Chondrocyte (in vitro differentiated cells): ENCODE measurements at places on chromosomes 12 and 14.

GRCh38 chr14:73007835-73008234, 19.1 kb downstream of the ZFYVE1 start:
- no peak for DNase-seq

DNA sequence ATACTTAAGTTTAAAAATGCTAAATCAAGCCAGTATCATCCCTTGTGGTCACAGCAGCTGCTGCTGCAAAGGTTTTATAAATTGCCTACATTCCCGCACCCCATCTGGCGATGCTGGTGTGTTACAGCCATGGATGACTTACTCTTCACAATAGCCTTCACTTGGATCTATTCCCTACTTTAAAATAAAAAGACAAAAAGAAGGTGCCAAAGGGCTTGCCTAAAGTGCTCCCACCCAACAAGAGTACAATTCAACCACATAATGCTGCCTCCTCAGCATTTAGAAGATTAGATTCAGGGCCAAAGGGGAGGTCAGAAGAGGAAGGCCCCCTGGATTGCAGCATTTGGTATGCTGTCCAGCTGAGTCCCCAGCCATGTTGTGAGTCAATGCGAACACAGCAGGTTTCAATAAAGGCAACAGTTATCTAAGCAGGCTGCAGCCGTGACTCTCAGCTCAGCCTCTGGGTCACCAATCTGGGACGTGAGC, 176.1 kb downstream of the DAD1 start:
- DNase-seq, result no peak

GRCh38 chr14:74988993-74989392, 13.7 kb upstream of the EIF2B2 start:
- no peak for DNase-seq

GRCh38 chr14:91503000-91503504, 7.1 kb downstream of the PPP4R3A start:
- DNase-seq, result no peak

GRCh38 chr14:59576332-59577294, at the start of gene CCDC175:
Gene CCDC175 (minus strand): TSS chr14:59576812. CDS start chr14:59576775, 37 bp downstream.
- peak; percentile 80 for DNase-seq

DNA sequence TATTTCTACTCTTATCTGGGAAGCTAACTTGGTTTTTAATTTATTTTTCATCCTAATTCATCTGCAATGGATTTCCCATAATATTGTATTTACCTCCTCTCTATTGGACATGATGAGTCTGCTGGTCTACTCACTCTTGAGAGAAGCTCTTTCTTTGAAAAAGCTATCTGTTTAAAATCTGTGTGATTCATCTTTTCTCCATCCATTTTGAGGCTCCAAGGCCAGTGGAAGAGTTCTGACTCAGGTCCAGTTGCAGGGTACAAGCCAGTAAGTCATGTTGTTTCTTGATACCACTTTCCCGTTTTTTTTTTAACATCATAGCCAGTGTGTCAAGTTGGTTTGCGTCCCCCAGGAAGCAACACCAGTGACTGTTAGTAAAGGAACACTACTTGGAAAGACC, 160.3 kb upstream of the BMP4 start:
- DNase-seq, result no peak

DNA sequence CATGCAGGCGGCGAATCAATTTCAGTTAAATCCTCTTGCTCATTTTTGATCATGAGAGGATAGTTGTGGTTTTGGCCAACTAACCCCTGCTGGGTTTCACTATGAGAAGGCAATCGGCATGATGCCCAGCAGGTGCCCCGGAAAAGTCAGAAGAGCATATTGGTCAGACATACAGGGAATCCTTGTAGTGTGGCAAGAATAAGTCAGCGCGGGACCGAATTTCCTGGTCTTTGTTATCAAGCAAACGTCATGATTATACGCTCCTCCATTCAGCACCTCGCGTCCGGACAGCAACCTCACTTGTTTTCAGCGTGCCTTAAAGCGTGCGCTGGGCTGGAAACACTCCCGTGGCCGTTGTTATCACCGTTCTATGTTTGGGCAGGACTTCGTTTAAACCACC, 1.8 kb downstream of the TBC1D30 start:
- no peak for DNase-seq

DNA sequence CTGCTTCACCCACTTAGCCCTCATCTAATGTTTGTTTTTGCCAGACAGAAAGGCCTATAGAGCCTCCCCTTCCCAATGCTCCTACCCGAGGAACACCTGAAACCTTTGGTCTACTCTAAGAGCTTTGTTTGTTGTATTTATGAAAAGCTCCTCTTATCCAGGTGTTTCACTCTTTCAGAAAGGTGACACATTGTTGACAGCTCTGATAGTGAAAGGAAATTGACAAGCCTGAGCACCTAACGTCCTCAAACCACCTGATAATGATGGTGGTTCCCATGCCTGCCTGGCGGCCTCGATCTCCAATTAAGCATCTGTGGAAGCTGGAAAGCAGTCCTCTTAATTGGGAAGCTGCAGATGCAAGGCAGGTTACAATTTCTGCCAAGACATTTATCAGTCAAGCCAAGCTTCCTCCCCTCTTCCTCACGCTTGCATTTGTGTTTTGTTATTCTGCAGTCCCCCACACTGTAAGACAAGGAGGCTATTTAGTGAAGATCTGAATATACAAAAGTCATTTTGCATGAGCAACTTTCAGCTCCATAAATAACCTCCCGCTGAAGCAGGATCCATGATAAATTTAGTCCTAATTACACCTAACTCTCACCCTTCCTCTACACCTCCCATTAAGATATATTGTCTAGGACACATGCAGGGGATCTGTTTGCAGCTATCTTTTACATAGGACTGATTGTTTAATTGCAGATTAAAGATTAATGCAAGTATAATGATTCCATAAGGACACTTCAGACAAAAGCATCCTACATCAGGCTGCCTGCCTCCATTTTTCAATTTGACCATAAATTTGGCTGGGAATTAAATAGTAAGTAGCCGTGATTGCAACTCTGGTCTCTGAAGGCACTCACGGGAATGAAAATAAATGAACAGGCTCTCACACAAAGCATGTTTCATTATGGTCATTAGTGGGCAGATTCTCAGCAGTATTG, 288.6 kb downstream of the PDZRN4 start:
- no peak for DNase-seq

DNA sequence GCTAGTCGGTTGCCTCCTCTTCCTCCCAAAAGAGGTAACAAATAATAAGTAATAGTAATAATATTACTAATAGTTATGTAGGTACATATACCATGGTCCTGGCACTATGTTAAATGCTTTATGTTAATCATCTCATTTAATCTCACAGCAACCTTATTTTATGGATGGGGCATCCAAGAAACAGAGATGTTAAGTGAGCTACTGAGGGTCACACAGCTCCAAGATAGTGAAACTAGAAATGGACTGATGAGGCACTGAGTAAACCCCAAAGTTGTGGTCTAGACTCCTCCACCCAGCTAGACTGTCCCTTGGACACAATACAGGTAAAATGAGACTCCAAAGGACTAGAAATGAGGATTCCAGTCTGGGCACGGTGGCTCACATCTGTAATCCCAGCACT, 15.1 kb downstream of the ZFHX2 start:
- DNase-seq, result no peak

DNA sequence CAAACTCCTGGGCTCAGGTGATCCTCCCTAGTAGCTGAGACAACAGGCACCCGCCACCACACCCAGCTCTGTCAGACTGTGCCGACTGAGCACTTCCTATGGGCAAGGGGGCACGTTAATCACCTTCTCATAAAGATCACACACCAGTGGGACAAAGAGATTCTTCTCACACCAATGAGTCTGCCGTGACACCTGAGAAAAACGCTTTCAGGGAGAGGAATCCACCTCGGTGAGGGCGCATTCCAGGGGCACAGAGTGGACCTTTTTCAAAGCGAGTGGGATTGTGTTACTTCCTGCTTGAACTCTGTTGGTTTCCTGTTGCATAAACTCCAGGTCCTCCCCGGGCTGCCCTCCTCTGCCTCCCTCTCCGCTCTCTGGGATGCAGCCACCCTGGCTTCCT, 17.5 kb upstream of the SCARB1 start:
- no peak for DNase-seq

DNA sequence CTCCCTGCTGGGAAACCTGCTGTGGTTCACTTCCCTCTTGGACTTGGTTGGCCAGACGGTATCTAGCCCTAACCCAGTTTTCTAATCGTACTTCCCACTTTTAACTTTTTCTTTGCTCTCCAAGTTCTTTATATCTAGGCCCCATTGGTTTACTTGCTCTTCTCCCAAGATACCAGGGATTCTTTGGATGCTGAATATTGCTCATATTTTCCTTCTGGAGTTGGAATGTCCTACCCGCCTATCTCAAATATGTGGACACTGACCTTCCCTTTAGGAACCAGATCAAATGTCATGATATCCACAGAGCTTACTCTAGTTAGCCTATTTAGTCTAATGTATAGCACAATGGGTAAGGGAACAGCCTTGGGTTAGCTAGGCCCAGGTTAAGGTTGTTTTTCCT, 228.6 kb downstream of the DACT1 start:
- DNase-seq, result no peak

DNA sequence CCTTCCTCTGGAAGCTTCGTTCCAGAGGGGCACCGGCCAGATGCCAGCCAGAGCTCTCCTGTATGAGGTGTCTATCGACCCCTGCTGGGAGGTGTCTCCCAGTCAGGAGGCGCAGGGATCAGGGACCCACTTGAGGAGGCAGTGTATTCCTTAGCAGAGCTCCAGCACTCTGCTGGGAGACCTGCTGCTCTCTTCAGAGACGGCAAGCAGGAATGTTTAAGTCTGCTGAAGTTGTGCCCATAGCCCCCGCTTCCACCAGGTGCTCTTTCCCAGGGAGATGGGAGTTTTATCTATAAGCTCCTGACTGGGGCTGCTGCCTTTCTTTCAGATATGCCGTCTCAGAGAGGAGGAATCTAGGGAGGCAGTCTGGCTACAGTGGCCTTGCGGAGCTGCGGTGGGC, 22.2 kb upstream of the NAV3 start:
- no peak for DNase-seq

DNA sequence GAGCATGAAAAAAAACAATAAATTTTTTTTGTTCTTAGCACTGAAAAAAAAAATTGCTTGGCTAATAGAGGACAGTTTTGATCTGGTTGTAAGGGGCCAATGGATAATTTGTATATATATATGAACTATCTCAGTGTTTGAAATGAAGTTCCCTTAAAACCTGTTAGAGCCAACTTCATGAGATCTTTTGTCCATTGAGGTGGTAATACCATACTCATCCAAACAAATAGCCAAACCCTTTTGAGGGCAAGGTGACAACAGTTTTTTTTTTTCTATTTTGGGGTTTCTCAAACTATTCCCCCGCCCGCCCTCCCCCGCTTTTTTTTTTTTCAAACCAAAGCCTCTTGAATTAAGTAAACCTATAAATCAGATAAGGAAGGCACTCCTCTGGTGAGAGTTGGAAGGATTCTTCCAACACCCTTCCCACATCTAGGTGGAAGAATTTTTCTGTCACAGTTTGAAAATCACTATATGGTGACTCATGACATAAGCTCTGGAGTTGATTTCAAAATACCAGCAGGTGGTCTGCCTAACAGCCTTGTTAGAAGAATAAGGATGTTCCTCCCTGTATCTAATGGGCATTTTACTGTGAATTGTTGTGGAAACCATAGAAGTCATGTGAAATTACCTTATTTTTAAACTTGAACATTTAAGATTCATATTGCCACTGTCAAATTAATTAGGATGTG, 10.2 kb downstream of the ARHGAP5 start:
- DNase-seq, result no peak

DNA sequence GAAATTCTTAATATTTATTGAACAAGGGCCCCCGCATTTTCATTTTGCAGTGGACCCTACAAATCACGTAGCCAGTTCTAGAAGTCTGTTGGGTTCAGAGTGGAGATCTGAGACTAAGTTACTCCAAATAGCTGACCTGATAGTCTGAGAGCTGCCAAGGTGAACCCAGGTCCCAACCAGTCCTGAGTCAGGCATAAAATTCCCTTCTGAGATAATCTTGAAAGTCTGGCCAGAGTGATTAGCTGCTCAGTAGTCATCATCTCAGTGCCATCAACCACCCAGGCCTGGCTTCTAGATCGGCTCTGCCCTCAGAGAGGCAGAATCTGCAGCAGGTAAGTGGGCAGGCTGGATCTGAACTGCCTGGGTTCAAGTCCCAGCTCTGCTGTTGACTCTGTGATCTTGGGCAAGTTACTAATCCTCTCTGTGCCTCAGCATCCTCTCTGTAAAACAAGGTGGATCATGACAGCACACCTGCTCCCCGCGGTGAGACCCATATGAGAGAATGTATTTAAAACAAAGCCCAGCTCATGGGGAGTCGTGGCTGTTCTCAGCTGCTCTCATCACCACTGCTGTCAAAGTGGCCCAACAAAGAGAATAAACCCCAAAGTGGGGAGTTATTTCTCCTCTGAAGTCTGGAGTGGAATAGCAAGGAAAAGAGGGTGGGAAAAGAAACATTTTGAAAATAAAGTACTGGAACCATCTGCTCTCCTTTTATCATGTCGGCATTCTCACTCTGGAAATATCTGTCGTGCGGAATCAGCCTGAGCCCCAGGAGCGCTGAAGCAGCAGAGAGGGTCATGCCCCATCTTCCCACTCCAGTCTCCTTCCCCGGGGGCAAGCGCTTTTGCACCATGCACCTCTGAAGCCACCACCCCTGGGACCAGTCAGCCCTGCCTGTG, 193.3 kb downstream of the DPF3 start:
- DNase-seq, result no peak

DNA sequence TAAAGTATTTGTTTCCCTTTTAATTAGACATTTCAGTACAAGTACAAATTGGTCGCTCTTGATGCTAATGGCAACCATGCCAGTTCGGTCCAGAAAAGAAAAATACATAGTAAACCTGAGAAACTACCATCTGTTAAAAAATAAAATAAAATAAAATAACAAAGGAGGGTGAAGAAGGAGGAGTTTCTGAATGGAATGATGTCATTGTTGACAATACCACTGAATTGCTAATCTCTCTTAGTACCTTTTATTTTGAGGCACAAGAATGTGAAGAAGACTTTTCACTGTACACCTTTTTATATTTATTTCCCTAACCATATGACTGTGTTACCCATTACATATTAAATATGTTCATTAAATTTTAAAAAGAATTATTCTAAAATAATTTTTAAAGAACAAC, 19.5 kb downstream of the SPX start:
- DNase-seq, result no peak

GRCh38 chr12:124776125-124776513, 87.5 kb downstream of the SCARB1 start:
- no peak for DNase-seq

- no peak for DNase-seq
Measured at GRCh38 chr12:69421548-69421947, 48.6 kb upstream of the FRS2 start.

DNA sequence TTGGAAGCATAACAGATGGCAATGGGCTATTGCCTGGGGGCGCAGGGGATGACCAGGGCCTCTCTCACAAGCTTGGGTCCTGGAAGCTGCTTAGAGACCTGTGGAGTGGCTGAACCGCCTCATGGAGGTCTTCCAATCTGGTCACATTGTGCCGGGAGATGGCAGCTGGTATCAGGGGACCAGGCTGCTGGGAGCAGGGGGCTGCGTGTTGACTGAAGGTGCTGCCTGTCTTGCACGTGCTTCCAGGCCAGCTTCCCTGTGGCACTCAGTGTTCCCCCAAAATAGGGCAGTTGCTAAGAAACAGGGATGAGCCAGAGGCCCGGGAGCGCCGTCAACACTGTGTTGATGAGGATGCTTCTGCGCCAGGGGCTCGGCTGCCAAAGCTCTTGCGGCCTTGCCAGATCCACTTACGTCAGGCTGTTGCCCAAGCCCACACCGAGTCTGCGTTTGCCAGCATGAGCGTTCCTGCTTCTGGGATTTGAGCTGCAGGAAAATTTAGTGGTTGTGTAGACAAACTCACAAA, 39.8 kb downstream of the ELK3 start:
- DNase-seq, result no peak
